Stimulated activated memory B cell treated with anti-CD40 and anti-IgM and Interleukin-4, amounts not matched to agents 10 μg/mL and 1 μg/mL and 100 μg/mL, for 72 hours (primary cell): ENCODE measurements at places on chromosomes 3 and 15.
A peak's percentile ranks its signal among the peaks of the same experiment; 100 is the strongest.

DNA sequence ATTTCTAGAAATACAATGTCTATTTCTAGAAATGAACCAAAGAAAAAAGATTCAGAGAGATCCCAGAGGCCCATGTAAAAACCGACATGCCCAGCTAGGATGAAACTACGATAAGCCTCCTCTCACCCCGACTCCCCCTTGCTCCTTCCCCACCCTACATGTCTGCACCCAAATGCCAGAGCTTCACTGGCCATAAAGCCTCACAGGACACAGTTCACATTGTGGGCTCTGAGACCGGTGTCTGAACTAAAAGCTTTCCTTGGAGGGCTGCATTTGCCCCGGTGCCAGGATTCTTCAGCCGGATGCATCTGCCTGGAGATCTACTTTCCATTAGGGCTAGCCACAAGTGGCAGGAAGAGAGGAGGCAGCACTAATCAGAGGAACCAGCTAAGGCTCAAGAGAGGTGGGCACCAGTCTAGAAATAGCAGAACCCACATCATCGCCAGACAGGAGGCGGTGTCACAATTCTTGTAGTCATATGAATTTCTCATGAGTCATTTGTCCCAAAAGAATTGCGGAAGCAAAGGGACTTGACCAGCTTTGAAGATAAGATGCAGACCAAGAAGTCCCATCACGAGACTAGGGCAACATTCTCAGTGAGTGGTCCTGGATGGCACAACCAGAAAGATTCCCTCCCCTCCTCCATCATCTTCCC lies 353.6 kb downstream of the NTRK3 start:
- ATAC-seq = peak; percentile 20

- ATAC-seq = peak; percentile 60
Measured at GRCh38 chr3:52121464-52121805, 32.8 kb downstream of the POC1A start.

DNA sequence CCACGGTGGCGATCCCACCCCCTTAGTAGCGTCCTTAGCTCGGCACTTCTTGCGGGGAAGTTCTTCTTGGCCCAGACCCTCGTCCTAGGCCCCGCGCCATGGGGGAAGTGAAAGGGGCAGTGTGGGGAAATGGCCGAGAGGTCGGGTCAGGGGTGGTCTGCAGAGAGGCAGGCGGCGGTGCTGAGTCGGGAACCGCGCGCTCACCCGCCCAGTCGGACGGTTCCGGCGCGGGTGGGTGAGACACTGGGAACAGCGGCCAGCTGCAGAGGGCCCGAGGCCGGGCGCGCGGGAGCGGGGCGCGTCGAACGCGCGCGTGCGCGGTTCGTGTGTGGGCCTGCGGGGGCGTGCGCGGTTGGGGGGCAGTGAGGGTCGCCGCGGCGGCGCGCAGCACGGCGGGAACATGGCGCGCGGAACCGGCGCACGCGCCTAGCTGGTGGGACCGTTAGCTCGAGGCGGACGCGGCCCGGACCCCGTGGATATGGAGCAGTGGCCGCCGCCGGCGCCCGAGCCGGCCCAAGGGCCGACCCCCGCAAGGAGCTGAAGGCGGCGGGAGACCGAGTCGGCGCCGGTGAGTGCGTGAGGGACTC lies 246.9 kb downstream of the GOLGA6L6 start:
- ATAC-seq = peak; percentile 93

- no peak for ATAC-seq
Measured at GRCh38 chr3:148828136-148828690, 602 bp downstream of the CPB1 start.

DNA sequence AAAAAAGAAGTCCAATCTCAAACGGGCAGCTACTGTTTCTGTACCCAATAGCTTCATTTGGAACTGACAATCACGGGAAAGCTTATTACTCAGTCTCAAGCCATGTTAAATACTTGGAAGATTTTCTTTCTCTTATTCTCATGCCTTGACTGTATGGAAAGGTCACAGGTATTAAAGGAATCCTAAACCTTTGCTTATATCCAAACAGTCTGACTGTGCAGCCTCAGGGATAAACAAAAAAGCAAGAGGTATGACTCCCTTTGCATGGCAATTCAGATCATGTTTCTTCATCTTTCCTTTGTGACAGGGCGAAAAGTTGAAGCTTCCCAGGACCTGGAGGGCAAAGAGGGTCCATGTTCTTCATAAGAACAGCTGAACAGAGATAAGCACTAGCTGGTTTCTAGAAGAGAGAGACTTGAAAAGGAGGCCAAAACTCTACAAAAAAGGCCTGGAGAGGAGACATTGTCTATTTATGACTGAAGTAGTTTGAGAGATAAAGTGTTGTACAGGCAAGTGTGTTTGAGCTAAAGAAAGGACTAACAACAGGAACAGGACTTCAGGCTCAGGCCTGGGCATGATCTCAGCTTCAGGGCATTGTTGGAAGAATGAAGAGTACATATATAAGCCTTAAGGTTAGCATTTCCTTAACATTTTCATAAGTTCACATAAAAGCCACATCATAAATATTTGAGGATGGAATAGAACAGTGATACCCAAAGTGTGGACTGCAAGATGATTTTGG lies 231.0 kb upstream of the THRB start:
- no peak for ATAC-seq

- ATAC-seq = no peak
Measured at GRCh38 chr3:174822320-174822719, 36.8 kb upstream of the NAALADL2 start.

- no peak for ATAC-seq
Measured at GRCh38 chr15:89492934-89493631, 3.3 kb downstream of the RHCG start.

DNA sequence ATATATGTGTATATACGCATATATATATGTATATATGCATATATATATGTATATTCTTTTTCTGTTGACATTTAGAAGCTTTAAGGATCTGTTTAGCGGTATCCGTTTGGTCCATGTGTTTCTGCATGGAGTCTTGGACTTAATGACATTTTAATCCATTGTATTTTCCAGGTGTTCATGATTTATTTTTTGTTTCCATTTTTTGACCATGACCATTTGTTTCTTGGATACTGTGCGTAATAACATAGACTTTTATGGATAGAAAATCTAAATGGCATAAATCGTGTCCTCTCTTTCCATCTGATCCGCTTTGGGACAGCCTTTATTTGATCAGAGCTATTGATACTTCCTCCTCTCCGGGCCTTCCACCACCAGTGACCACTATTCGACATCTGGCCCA lies 19.5 kb downstream of the CRYBG3 start:
- ATAC-seq = no peak

- no peak for ATAC-seq
Measured at GRCh38 chr15:51331141-51331540, 7.3 kb downstream of the CYP19A1 start.

- ATAC-seq = no peak
Measured at GRCh38 chr3:49017229-49017970, 980 bp downstream of the DALRD3 start.

DNA sequence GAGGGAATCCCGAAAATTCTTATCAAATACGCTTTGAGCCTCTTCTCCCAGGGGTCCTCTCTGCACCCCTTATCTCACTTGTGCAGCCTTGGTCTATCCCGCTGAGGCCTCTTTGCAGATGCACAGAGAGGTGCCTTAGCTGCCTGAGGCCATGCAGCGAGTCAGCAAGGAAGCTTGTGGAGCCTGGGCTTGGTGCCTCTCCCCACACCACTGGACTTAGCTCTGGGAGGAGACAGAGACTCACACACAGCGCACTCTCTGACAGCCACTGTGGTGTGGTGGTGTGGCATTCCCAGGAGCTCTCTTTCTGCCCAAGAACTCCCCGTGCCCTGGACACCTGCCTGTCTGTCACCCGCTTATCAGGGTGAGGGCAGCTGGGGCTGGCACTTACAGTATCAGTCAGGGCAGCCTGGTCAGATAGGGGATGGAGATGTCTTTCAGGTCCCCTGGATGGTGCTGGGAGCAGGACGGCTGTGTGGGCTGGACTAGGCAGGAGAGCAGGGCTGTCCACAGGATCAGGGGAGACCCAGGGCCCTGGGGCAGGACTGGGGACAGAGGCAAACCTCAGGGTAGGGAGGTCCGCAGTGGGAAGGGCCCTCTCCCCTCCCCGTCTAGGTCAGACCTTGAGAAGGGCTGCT lies 10.2 kb upstream of the LINGO1 start:
- ATAC-seq = no peak

DNA sequence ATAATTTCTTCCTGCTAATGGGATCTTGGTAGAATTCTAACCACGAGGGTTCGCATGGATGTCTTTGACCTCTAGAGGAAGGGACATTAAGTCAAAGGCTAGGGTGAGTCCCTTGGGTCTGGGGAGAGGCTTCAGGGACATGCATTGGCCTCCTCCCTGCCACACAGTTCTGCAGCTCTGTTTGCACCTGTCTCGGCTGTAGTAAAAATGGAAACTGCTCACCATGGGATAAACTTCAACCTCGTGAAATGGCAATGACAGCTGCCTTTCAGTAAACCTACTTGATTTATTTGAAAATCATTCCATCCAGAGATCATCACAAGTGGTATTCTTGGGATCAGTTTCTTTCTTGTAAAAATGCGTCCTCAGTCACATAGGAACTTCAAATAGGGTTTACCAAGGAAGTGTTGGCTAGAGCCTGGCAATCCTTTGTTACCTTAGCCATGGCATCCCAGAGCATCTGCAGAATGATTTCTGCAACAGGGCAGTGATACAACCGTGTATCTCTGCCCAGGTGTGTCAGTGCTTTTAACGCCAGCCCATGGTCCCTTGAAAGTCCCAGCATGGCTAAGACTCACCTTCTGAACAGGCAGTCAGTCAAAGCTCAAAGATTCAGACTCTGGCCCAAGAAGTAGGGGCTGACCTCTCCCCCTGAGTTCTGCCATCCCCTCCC lies 14.0 kb upstream of the LRTM1 start:
- ATAC-seq = no peak

DNA sequence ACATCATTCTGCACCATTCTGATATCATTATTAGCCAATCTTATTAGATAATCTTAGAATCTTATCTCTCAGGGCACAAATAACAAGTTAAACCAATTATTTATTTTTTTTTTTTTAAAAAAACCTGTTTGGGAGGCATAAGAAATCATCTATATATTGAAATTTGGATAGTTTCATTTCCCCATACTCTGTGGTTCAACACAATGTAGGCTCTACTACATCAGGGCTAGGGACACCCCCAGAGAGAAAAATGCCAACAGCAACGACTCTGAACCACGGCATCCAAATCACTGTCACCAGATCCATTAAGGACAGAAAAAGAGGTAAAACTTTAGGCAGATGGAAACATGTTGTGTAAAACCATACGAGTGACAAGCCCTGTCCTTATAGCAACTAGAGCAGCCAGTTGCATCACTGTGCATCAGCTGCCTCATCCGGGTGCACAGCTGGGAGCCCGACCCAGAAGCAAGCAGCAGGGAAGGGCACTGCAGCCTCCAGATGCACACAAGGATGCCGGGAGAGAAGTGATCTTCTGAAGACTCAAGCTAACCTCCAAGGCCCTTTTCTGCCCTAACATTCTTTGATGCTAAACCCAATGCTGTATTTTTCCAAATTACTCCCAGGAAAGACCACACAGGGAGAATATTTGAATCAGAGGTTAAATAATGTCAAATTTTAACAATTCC lies 381.1 kb downstream of the CTNNB1 start:
- peak; percentile 69 for ATAC-seq

- ATAC-seq = no peak
Measured at GRCh38 chr3:61940236-61940635, 378.9 kb downstream of the PTPRG start.

- no peak for ATAC-seq
Measured at GRCh38 chr3:135918600-135918999, 46.9 kb upstream of the PPP2R3A start.

DNA sequence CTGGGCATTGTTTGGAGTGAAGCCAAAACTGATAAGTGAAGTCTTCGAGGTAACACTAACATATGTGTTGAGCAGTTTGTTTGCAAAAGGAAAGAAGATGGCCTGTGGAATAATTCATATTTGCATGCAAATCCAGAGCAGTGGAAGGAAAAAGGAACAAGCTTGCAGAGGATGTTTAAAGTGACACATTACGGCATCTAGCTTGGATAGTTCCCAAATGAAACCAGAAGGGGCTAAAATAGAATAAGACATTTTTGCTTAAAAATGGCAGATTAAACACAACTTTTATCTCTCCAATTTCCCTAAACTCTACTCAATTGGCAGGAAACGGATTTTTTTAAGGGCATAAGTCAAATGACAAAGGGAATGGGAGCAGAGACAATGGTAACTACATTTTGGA lies 25.4 kb upstream of the RYK start:
- ATAC-seq = no peak

DNA sequence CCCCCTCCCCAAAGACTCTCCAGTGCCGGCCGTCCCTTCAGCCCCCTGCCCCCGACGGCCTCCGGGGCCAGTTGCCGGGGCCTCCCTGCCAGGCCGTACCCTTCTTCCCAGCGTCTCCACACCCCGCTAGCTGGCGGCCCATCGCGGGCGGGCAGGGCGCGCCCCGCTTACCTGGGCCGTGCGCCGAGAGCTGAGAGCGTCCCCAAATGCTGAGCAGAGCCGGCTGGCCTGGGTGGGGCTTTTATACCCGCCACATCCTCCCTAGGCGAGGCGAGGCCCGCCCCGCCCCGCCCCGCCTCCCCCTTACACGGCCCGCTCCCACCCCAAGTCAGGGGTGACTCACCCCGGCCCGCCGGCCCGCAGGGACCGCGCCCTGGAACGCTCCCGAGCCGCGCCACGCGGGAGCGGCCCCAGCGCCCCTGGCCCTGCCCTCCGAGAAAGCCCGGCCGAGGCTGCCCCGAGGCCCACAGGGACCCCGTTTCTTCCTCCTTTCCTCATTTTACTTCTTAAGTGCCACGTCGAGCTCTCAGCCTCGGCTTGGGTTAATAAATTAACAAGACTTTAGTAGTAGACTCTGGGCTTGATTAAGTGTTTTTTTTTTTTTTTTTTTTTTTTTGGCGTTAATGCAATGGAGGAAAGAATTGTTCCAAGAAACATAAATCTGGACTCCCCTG lies at the start of gene ANXA2:
ANXA2 (minus strand) TSS at position 215 of the 674 bp plus-strand sequence. CDS start 11,911 bp downstream, outside the sequence.
- ATAC-seq = peak; percentile 90

- ATAC-seq = no peak
Measured at GRCh38 chr3:197901626-197902025, 48.4 kb upstream of the RPL35A start.

DNA sequence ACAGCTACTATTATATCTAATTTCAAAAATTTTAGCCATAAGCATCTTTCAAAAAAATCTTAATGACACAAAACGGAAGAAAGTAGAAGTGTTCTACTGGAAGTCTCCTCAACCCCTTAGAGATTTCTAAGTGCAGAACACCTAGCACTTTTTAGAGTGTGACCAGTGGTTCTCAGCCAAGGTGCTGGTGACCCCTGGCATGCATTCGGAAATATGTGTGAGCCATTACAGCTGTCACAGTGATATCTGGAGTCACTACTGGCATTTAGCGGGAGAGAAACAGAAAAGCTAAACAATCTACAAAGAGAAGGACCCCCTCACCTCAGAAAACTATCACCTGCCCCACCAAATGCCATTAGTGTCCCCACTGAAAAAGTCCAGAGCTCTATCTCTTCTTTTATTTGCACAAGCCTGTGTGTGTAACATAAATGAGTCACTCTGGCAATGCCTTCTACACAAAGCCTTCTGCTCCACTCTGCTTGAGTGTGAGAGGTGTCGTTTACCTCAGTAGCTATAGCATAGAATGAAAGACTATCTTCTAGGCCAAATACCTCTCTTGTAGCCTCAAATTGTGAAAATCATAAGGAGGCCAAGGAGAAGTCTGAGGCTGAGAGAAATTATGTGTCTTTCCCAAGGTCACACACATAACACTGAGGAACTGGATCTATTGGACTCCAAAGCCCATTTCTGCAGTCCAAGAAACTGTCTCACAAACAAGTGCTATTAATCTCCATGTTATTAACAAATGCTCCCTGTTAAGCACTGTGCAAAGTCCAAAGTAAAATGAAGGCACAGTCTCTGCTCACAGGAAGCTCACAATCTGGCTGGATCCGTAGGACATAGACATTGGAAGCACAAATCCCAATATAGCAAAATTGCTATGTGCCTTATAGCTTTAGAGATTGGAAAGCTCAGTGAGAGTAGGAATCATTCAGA lies 28.5 kb upstream of the KCNMB2 start:
- no peak for ATAC-seq
